ENCODE measurements at places on chromosomes 11 and 22.
A peak's percentile ranks its signal among the peaks of the same experiment; 100 is the strongest.

DNA sequence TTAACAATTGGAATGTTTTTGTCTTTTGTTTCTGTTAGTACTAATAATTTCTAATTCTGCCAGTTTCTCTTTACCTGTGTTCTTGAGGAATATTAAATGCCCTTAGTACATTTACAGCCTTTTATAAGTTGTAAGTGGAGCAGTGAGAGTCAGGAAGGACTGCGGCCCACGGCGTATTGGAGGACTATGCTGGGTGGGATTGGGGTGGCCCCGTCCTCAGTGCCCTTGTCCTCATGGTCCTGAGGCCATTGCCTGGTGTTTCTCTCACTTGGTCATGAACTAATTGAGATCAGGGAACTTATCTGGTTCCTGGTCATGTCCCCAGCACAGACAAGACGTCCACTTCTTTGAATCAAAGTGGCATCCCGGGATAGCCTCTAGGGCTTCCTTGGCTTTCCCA lies 3.3 kb downstream of the TUB start:
- no peak for DNase-seq

- no peak for DNase-seq
Observed at GRCh38 chr11:115760461-115761320, 256.5 kb upstream of the CADM1 start.

DNA sequence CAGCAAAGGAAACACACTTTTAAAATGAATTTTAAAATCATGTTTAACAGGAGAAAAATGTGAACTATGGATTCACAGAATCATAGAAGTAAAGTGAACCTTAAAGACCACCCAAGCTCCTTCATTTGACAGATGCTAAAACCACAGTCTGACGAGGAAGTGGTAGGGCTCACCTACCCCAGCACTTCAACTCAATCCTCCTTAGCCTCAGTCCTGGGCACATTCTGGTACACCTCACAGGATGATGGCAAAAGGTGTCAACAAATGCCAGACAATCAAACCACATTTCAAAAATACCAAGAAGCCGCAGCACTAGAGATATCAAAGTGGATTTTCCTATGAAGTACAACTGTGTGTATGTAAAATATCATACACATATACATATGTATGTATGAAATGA lies 43.1 kb downstream of the PITPNB start:
- DNase-seq, result no peak

- DNase-seq, result no peak
Observed at GRCh38 chr11:94031625-94032024, 10.5 kb downstream of the HEPHL1 start.

DNA sequence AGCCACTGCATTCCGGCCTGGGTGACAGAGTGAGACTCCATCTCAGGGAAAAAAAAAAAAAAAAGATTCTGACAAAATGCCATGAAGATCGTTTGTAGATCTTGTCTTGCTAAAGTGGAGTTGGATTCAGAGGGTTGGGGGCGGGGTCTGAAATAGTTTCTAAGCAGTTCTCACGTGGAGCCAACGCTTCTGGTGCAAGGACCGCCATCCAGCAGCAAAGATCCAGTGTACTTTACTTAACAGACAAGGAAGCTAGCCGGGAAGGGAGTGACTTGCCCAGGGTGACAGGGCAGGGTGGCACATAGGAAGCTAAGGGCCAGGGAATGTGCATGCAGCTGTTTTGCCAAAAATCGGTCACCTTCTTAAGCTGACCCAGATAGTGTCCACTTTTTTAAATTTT lies 27.4 kb downstream of the APOL1 start:
- no peak for DNase-seq

GRCh38 chr11:61695917-61696316 lies 15.7 kb downstream of the DAGLA start:
- no peak for DNase-seq

- no peak for DNase-seq
Observed at GRCh38 chr11:117220999-117221774, 10.7 kb downstream of the PCSK7 start.

- DNase-seq, result no peak
Observed at GRCh38 chr11:3167143-3168119, 2.3 kb upstream of the OSBPL5 start.

- DNase-seq, result peak; percentile 68
Observed at GRCh38 chr11:60775420-60775961, 9.6 kb upstream of the MS4A10 start.

GRCh38 chr11:528815-529727 lies 6.3 kb downstream of the HRAS start:
- no peak for DNase-seq

GRCh38 chr11:118267486-118267885 lies 3.4 kb upstream of the MPZL2 start:
- DNase-seq, result no peak

- no peak for DNase-seq
Observed at GRCh38 chr11:19606856-19607655, 105.6 kb upstream of the NAV2 start.

- DNase-seq, result no peak
Observed at GRCh38 chr11:102487214-102487613, 34.6 kb upstream of the TMEM123 start.

GRCh38 chr11:95016139-95016538 lies 8.9 kb upstream of the KDM4E start:
- DNase-seq, result no peak

DNA sequence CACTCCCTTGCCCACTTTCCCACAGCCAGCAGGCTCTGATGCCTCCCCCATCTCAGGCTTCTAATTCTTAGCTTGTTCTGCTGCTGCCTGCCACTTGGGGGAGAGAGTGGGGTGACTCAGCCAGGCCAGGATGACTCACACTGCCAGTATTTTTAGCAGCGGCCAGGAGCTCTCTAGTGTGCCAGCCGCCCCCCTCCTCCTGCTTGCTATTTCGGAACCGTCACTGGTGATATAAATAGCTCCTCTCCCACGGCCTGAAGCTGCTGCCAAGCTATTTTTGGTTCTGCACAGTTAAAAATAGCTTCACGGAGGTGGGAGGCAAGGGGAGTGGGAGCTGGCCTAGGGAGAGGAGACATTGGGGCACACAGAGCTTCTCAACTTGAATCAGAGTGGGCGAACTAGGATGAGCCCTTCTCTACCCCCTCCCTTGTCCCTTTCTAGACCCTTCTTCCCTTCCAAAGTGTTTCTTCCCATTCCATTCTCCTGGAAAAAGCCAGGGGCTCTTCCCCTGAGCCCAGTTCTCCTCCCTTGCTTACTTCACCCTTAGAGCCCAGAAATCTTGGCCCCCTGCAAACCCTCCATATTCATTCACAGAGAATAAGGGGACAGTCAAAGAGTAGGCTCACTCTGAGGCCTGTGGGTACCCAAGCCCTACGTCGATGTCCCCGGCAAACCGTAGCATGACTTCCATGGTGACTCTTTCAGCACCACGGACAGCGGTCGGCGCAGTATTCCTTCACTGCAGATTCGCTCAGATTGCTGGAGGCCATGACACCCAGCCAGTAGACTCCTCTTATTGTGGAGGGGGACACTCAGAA lies 2.5 kb upstream of the NPAS4 start:
- DNase-seq, result no peak

DNA sequence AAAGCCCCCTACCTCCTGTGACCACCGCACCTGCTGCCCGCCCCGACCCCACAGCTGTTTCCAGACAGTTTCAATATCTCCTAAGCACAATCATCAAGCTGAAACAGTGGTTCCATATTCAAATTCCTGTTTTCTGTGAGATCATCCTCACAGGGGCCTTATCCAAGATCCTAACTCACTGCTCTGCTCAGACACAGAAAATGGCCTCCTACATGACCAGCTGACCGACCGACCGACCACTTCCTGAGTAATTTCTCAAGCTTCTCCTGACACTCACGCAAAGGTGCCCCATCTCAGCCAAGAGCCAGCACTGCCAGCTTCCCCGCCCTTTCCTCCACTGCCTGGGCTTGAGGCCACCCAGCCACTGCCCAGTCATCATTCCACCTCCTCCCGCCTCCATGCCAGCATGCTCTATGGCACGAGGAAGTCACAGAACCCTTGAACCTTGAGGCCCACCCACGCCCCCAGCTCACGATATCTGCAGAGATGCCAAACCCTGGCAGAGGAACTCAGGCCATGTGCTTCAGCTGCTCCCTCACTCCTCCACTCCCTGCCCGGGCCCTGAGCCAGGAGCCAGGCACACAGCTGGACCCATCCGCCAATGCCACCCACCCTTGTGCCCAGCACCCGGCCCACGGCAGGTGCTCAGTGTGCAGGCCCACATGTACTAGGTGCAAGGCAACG lies 14.0 kb downstream of the KIAA0930 start:
- DNase-seq, result no peak

- DNase-seq, result no peak
Observed at GRCh38 chr11:8217926-8218325, 45.8 kb downstream of the LMO1 start.

- no peak for DNase-seq
Observed at GRCh38 chr22:35021161-35021560, 44.8 kb upstream of the ISX start.

- peak; percentile 11 for DNase-seq
Observed at GRCh38 chr11:76318744-76319384, 62.1 kb downstream of the THAP12 start.

DNA sequence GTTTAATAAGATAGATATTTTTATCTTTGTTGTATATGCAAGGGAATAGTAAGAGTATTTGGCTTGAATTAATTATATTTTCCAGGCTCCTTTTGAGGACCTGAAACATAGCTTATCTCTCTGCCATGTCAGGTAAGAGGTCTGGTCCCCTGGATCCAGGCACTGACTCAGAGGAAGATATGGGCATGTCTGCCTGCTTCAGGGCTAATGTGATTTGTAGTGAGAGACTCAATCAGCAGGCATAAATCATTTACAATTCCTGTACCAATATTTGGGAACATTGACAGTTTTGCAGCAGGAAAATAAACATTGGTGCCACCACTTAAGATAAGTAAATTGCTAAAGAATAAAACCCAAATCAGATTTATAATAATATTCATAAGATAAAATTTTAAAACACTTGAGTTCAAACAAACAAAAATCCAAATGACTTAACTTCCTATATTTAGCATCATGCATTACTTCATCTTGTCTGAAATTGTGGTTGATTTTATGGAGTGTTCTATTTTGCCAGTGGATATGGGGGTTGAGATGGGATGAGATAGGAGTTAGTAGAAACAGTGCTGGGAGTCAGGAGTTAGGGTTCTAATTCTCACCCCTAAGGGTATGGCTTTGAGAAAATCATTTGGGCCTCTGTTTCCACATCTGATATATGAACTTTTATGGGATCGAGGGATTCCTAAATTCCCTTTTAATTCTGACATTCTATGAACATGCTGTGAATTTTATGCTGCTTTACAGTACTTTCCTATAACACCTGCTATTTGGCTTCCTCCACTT lies 5.1 kb upstream of the CALCA start:
- no peak for DNase-seq

- DNase-seq, result no peak
Observed at GRCh38 chr11:19562156-19562555, 150.5 kb upstream of the NAV2 start.

DNA sequence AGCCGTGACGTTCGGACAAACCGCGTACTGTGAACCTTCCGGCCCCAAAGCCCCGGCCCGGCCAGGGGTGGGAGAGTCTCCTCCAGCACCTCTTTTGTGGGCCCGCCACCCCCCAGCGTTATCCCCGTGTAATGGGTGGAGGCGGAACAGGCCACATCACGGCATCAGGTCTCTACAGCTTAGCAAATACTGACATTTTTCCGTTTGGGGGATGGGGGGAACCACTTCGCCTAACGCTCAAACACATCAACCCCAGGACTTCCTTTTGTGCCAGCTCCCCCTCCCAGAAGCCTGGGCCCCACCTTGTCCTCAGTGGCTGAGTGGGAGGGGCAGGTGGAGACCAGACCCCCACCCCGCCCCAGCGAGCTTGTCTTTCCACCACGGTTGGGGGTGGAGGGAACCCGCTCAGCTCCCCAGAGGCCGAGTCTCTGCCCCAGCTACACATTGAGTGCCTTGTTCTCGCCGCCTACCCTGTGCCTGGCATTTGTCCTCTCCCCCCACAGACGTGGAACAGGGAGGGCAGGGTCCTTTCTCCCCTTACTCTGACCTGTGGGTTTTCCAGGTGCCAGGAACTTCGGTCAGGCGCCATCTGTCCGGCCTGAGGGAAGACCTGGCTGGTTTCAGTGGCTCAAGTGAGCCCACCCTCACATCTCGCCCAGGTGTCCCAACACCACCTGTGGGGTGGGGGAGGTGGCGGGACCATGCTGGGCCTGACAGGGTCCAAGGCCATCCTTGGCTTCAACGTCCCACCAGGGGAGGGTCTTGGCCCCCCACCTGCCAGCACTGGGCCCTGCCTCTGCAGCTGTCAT lies 29.6 kb downstream of the SBF1 start:
- DNase-seq, result no peak

DNA sequence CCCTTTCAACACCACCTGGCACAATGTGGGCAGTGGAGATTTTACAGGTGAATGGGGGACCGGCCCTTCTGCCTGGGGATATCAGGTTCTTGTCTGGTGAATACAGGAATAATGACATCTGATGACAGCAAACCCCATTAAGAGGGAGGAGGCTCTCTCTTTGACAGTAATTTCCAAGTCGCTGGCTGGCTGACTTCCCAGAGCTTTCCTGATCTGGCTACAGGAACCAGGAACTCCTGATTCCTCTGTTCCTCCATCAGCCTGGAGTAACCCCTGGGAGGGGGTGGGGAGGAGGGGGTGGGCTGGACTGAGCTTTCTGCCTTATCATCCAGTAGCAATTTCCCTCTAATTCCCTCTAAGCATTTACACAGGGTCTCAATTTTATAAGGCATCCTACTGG lies 3.7 kb upstream of the MIEF1 start:
- DNase-seq, result peak; percentile 89

DNA sequence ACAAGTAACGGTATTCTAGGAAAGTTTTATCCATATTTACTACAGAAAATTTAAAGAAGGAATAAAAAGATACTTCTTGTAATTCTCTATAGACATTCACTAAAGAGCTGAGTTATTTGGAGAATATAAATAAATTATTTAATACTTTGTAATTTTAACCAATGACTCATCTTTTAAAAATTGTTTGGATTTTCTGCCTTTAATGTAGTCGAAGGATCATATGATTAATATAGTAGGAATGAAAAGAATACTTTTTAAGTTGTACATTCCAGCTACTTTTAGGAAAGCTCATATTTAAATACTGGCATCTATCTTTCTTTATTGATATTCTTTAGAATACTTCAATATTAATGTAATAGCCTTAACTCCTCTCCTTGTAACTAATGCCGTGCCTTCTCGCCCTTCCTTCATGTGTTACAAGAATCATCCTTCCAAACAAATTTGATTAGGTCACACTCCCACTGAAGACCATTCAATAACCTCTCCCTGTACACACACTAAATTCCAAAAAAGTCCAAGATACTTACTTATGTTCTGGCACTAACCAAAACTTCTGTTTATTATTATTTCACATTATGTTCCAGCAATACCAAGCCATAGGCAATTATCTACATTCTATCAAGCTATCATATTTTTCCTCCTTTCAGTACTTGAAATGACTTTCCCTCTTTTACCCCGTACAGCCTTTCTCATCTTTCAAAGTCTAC lies 501.9 kb downstream of the CNTN5 start:
- DNase-seq, result no peak

DNA sequence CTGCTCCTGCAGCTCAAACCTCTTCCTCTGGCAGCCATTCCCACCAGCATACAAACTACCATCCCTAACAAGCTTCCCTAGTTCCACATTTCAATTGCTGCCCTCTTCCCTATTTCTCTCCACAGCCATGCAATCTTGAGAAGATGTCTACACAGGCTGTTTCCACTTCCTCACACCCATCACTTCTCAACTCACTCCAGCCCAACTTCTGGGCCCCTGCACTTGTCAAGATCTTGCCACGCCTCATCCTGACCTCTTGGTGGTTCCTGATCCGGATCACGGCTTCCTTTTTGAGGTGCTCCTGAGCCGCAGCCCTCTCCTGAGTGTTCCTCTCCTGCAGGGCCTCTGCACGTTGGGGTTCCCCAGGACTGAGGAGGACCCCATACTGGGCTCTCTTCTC lies 22.6 kb downstream of the RPL27A start:
- DNase-seq, result no peak
